ENCODE measurements at places on chromosomes 1 and 21.

- no peak for DNase-seq
These were observed 48.1 kb upstream of the ENAH start for GRCh38 chr1:225700889-225701465.

DNA sequence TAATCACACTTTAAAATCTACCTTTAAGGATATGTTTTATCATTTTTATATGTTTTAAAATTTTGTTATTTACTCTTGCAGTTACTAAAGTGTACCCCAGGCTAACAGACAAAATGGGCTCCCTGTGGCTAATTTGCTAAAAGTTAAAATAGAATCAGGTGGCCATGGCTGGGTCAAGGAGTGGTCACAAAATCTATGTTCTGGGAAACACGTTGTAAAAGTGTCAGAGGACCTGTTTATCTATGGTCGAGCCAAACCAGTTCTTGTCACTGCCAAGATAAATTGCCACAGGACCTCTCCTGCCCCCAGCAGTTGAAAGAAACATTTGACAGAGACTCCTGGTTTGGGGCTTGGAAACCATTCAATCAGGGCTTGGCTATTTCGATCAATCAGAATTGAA is 21.2 kb upstream of the TTLL7 start:
- no peak for DNase-seq

DNA sequence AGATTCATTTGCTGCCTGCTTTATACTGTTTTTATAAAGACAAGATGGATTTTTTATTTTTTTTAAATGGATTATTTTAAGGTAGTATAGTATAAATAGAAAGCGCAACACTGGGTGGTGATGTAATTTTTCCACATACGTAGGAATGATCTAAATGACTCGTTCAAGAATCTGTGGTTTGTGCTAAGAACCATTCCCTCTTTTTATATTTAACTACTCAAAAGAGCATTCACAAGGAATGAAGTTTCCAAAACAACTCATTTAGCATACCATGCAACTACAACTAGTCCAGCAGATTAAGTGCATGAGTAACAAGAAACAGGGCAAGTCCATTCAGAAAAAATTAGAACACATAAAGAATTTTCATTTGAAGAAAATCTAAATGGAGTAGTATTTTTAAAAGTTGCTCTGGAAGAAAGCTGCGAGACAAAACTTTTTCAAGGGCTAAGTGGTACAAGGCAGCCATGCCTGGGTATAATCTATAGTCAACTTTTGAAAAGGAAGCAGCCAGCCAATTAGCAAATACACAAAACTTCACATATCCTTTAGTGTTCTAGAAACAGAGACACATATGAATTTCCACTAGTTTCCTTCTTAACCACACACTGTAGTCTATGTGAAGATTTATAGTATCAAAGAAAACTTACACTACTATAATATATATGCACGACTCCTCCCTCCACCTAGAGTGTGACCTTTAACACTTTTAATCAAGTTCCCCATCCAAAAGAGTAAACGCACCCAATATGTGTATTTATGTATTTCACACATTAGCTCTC is 23.4 kb downstream of the GTF2B start:
- DNase-seq = no peak

DNA sequence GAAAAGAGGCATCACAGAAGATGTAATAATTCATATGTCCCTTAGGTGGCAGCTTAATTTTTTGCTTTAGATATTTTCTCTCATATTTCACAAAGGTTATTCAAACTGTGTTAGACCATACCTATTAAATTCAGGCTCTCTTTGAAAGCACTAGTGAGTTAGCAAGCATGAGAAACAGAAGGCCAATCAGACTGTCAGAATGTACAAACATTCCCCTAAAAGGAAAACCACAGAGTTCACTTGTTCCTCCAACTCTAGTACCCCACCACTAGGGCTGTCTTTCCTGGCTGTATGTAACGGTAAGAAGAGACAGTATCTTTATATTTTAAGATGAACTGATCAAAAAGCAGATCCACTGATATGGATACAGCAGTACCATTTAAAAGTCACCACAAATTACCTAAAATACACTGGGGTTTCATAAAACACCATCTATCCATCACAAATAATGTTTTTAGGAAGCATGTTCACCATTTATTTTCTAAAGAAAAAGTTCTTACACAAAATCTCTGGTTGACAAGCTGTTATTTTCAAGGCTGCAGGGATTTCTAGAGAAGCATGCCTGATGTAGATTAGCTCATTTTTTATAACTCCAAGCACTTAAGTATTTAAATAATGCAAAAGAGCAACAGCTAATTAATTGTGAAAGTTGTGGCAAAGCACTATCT is 1.8 kb downstream of the ARPC5 start:
- DNase-seq = no peak

DNA sequence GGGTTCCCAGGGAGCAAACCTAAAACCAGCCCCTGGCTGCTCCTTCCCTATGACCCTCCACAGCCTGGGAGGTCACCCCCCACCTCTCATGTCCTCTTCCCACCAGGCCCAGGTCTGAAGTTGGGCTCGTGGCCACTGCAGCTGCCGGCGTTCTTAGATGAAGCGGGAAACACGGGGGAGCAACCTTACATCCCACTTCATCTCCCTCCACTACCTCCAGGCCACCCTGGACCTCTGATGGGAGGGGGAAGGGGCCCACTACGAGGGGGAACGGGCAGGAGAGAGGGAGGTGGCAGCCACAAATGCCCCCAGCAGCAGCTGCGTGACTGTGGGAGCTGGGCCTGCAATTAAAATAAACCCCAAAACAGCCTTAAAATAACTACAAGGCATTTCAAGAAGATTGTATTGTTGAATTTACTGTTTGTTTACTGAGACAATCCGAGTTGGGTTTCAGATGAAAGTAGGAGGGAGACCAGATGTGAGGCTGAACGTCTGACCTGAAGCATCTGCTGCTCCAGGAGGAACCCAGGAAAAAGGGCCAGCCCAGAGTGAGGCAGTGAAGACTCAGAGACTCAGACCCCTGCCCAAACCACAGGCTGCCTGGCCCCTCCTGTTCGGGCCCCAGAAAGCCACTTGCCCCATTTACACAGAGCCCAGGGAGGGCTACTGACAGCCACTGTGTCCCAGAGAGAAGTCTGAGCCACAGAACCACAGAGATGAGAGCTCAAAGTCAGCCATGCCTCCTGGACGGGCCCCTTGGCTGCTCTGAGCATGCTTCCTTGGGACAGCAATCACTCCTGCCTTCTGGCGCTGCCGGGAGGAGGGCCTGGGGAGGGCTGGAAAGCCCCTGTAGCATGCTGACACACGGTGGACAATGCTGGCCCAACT is 59.8 kb downstream of the GLIS1 start:
- DNase-seq = no peak

DNA sequence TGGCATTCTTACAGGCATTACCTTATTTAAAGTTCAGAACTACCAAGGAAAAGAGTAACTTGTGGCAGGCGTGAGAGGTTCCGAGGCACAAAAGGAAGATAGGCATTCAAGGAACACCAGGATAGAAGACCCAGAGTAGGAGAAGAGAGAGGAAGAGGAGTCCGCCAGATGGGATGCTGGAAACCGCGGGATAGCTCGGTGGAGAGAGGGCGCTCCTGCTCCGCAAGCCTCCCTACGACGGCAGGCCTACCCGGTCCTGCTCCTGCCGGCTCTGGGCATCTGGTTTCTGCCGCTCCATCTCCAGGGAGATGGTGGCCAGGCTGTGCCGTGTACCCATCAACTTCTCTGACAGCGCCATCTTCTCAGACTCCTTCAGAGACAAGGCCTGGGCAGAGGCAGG is 5.4 kb upstream of the NBPF1 start:
- DNase-seq = no peak

- DNase-seq = no peak
These were observed 202.5 kb downstream of the FGGY start for GRCh38 chr1:59499273-59499942.

GRCh38 chr1:180343921-180344769 is 114.1 kb downstream of the LHX4 start:
- no peak for DNase-seq

- no peak for DNase-seq
These were observed 65.4 kb downstream of the TIAM1 start for GRCh38 chr21:31278511-31279130.

GRCh38 chr1:32539584-32540571 is 651 bp downstream of the ZBTB8A start:
- DNase-seq = peak; percentile 22

DNA sequence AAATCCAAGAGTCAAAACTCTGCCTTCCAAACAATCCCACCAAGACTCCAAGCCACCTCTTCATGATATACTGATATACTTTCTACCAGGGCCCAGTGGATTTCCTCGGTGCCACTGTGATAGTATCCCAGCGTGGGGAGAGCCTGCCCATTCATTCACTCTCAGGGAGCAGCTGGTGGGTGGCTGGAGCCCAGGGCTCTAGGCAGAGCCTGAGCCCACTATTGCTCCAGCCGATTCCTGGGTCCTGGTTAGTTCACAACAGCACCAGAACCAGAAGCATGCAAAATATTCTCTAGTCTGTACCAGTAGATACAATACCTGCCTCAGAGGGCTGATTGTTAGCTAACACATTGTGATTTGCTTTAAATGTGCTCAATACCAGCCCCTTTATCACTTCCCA is 831 bp downstream of the CSRP1 start:
- no peak for DNase-seq

GRCh38 chr1:243882276-243882675 is 32.2 kb upstream of the AKT3 start:
- no peak for DNase-seq

- no peak for DNase-seq
These were observed 131.8 kb upstream of the PKN2 start for GRCh38 chr1:88552226-88552625.

DNA sequence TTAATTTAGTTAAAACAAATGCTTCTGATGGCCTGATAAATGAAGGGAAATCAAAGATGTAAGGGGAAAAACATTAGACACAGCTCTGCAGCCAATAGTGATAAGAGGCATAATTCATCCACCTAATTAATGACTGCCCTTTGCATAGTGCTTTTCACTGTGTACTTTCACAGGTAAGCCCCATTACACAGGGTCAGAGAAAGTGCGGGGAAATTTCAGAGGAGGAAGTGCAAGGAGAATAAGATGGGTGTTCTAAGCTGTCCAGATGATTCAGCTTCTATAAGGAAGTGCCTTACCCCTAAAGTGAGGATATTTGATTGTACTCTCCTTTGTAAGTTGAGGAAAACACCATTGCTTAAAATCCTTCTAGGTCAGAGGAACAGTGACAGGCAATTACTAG is 88.0 kb downstream of the NR5A2 start:
- no peak for DNase-seq

- no peak for DNase-seq
These were observed 441 bp downstream of the PPT1 start for GRCh38 chr1:40096646-40096976.

GRCh38 chr1:87852410-87853161 is 523.9 kb downstream of the LMO4 start:
- DNase-seq = no peak

DNA sequence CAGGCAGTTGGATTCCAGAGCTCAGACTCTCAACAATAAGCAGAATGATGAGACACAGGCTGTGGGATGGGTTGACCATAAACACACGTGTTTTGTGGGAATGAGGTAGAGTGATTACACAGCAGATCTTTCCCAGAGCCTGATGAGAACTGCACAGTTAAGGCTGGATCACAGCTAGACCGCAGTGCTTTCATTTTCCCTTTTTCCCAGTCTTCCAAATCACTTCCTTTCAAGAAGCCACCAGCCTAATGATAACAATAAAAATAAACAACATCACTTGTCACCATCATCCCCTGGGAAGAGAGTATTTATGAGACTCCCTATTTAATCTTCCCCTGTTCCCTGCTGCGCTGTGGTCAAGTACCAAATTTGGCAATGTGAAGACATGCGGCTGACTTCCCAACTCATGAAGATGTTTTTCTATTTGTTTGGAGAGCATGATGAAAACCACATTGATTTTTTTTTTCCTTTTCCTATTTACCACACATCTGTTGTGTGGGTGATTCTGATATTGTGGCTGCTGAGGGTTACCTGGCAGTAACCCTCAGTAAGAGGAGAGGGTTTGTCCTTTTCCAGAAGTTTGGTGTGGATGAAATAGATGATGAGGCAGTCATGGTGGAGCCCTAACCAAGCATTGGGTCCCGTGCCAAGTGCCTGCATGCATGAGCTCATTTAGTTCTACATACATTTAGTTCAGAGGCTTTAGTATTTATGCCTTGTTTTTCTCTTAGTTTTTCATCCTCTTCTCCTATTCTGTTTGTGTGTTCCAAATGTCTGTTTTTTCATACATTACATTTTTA is 248.9 kb upstream of the HOOK1 start:
- DNase-seq = no peak

GRCh38 chr1:153626477-153626903 is 815 bp downstream of the S100A13 start:
- DNase-seq = no peak

- no peak for DNase-seq
These were observed 7.9 kb downstream of the SORT1 start for GRCh38 chr1:109389638-109390341.
